HT-29 (cell line): ENCODE measurements at places on chromosomes 2 and 18.

GRCh38 chr18:54112356-54112755 is 112.1 kb downstream of the MBD2 start:
- no peak for DNase-seq

DNA sequence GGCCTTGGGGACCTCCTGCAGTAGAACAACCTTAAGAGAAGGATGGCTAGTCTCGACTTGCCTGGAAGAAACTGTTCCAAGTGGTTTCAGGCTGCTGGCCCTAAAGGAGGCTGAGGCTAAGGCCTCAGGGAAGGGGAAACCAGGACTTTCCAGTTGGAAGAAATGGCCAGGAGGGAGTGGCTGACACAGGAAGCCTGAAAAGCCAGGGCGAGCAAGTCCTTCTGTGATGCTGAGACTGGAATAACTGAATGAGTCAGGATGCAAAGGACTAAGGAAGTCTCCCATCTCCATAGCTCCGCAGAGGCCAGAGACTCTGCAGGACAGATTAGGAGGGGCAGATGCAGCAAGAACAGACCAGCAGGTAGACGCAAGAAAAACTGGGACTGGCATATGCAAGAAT is 7.4 kb downstream of the HTRA2 start:
- DNase-seq: no peak

GRCh38 chr2:46702537-46702936 is 213.1 kb downstream of the MCFD2 start:
- DNase-seq: no peak

- DNase-seq: no peak
Observed at GRCh38 chr2:83536556-83536955, 922.5 kb downstream of the SUCLG1 start.

GRCh38 chr2:46329803-46330775 is 32.9 kb downstream of the EPAS1 start:
- DNase-seq: no peak

GRCh38 chr2:230053753-230054478 is 14.8 kb downstream of the SLC16A14 start:
- no peak for DNase-seq

DNA sequence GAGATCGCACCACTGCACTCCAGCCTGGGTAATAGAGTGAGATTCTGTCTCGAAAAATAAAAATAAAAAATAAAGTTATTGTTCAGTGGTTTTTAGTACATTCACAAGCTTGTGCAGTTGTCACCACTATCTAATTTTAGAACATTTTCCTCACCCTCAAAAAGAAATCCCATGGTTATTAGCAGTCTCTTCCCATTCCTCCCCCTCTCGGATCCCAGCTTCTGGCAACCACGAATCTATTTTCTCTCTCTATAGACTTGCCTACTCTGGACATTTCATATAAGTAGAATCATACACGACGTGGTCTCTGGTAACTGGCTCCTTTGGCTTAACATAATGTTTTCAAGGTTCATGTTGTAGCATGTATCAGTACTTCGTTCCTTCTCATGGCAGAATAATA is 38.6 kb downstream of the CABLES1 start:
- DNase-seq: no peak

- DNase-seq: no peak
Observed at GRCh38 chr2:139605668-139606067, 825.5 kb upstream of the NXPH2 start.

DNA sequence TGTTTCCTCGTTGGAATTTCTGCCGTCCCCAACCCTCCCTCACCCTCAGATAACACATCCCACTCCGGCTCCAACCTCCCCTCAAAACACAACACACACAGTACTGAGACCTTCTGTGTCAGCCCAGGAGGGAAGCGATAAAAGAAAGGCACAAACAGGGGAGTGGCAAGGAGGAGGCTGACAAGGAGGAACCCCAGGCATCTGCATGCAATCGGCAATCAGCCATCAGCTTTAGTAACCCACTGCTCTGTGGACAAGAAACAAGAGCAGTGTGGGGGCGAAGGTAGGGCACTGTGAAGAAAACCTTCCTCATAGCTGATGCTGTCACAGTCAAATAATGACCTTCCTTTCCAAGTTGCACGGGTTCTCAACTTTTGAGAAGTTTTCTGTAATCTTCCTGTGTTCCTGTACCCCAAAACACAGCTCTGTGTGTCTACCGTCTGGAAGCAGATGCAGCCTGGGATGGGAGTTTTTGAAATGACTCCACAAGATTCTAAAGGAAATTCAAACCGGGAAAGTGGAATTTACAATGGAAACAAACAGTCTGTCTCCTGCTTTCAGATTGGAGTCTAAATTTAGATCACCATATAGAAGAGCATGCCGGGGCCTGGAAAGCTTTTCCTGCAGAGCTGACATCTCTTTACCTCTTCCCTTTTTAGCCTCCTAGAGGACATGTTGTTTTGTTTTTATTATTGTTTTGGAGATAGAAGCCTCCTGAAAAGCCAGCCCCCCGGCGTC is 16.4 kb upstream of the LPIN2 start:
- DNase-seq: no peak

DNA sequence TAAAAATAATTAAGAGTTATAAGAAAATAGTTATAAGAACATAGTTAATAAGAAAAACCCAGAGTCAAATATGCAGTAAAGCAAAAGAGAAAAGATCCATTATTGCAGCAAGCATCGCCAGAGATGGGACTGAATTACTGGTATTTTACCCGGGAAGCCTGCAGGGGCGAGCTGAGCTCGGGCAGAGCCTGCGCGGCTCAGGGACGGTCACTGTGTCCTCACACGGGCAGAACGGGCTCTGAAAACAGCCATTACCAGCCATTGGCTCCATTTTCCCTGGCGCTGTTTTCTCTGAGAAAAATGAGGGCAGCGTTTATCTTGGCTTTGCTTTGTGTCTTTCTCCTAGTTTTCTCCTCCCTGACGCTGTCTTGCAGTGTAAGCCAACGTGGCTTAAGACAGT is 95.3 kb upstream of the ALKAL2 start:
- DNase-seq: no peak

DNA sequence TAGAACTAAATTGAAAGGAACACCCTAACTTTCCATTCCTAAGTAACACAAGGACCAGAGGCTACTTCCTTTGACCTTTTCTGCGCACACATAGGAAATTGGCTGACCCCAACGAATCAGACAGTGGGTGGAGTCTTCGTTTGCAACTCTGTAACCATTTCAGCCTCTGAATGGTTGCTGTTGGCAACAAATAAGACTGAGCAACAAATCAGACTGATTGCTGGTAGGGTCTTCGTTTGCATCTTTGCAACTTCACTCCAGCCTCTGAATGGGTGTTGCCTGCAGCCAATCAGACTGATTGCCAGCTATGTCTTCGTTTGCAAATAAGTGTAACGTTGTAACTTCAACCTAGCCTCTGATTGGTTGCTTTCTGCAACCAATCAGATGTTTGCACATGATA is 34.6 kb downstream of the USP40 start:
- no peak for DNase-seq

DNA sequence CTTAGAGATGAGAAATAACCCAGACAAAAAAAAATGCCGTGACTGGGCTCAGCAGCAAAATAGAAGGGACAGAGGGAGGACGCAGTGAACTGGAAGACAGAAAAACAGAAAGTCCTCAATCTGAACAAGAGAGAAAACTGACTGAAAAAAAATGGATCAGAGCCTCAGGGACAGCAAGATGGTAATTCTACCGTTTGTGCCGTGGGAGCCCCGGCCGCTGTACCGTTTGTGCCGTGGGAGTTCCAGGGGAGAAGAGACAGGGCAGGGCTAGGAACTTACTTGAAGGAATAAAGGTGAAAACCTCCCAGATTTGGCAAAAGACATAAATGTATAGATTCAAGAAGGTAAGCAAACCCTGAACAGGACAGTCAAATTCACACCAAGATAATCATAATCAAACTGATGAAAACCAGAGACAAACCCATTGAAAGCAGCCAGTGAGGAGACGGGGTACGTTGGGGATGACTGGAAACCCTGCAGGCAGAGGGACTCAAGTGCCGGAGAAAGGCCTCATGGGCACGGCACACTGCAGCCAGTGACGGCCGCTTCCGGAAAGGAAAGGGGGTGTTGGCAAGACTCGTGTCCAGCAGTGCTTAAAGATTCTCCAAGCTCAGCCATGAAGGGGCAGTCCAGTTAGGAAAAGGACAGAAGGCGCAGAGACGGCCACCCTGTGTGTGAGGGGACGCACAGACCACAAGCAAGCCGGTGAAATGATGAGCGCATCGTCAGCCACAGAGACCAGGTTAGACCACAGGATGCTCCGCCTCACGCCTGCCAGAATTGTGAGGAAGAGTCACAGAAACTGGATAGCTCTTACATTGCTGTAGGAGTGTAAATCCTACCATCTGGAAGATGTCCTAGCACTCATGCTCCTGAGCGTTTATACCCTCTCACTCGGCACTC is 40.0 kb upstream of the NFATC1 start:
- DNase-seq: no peak

DNA sequence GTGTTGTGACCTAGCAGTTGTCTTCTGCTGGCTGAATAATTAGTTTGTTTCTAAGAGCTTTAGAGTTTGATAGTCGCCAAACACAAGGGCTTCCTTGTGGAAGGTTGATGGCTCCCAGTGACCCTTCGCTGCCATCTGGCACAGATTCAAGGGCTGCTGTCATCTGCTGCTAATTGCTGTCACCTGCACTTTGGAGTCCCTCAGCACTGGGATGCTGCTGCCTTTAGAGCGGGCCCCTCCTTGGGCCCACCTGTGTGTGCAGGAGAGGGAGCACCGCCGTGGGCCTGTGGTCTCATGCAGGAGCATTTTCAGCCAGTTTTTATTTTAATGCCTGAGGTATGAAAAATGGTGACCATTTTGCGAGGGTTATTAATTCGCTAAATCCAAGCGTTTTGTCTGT is 154.0 kb upstream of the NFATC1 start:
- DNase-seq: no peak

DNA sequence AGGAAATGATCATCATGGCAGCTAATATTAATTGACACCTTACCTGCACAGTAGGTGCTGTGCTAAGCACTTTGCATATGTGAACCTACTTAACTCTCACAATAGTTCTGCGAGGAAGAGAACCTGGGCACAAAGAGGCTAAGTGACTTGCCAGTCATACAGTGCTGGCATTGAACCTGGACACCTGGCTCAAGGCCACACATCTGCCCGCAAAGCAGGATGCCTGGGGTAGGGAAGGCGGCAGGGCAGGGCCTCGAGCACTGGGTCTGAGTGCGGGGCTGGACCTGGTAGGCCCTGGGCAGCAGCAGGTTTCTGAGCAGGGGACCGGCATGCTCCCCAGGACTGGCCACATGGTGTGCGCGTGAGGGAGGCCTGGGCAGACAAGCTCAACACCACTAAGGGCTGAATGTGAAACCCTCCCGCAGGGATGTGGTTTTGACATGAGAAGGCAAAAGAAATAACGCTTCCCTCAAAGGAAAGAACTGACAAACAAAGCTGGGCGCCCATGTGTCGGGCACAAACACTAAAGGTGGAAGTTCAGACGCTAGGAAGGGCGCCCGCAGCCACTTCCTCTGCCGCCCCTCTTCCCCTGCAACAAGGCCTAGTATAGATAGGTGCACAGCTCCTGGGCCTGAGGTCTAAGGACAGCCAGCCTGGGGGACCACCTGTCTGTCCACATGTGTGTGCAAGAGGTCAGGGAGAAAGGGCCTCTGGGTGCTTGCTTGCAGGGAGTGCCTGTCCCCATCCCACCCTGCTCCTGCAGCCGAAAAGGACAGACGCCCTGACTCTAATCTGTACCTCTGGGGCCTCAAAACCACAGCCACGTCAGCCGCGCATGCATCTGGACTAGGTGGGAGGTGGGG is 92.5 kb downstream of the ZFP36L2 start:
- DNase-seq: no peak

DNA sequence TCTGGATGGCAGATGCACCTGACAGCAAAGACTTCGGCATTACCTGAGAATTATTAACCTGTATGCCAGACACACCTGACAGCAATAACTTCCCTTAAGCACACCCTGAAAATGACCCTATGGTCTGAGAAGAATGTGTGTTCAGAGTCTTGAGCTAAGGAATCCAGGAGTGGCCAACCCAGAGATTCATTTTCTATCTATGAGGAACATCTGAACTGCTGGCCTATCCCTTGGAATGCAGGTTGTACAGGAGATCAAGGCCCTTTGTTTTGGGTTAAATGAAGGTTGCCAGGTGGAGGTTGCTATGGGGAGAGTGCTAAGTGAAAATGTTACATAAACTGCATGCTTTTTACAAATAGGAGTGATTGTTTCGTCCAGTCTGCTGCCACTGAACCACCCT is 200.9 kb upstream of the MEIS1 start:
- peak; percentile 19 for DNase-seq

DNA sequence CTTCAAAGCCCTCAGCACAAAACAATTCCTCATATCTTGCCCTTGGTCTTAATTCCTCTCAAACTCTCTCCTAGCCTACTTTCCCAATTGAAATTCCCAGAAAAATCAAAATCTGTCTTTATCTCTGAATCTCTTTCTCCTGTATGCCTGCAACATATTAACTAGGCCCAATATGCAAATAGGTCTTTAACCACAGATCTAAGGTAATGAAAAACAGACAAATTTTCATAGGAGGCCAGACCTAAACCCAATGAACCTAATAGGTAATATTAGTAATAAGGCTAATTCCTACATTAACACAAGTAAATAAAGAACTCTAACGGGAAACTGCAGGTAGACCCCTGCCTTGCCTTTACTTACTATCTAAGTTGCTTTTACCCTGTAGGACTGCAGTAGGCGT is 41.4 kb downstream of the WDR33 start:
- DNase-seq: no peak

GRCh38 chr2:136025057-136025973 is 39.9 kb upstream of the DARS1 start:
- peak; percentile 85 for DNase-seq

- DNase-seq: no peak
Observed at GRCh38 chr2:120791962-120792297, 56.3 kb downstream of the GLI2 start.

DNA sequence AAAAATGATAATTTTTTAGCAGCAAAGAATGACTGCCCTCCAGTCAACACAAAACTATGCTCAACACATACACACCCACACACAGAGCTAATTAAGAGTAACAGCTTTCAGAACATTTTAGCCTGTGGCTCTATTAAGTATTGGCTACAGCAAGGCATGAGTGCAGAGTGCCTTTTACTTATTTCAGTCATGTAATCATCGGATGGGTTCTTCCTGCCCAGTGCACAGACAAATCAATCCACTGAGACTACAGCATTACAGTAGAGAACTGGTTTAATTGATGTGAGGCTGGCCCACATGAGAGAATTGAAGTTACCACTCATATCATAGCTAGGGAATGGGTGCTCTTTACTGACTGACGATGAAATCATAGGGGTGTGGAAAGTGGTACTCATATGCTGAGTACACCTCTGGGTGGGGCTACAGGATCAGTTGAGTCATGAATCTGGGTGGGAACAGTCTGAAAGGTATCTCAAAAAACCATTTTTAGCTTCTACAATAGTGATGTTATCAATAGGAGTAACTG is 241.0 kb downstream of the FSIP2 start:
- peak; percentile 24 for DNase-seq

GRCh38 chr2:22748909-22749308 is 636.1 kb upstream of the KLHL29 start:
- no peak for DNase-seq
